ENCODE measurements at places on chromosomes 4 and X. TPM values are rescaled to one million over a fixed set of nuclear protein-coding genes. Genes with fewer than 3 reads are reported as not detected.
A peak's percentile ranks its signal among the peaks of the same experiment; 100 is the strongest.

GRCh38 chr4:39698424-39699009 lies 581 bp downstream of the UBE2K start:
- peak; percentile 64 for DNase-seq

The PHF8 gene
- total RNA-seq: 23.2 TPM

DNA sequence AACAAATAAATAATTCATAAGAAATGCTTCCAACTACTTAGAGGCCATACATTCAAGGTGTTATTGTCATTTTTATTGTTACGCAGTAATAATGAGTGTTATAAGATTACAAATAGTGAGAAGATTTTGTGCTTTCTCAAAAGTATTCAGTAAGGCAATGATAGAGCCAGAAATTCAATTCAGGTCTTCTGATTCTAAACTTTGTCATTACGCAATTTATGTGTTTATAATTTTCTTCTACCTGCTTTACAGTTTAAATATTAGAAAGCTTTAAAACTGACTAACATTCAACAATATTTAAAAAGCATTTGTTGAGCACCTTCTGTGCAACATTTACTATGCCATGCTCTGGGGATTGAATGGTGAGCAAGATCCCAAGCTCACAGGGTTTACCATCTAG lies 183.4 kb upstream of the ETNPPL start:
- DNase-seq: no peak

- DNase-seq: peak; percentile 43
Measured at GRCh38 chr4:176270669-176271068, 1.6 kb upstream of the ASB5 start.

The MAOB gene
- not detected for total RNA-seq

DNA sequence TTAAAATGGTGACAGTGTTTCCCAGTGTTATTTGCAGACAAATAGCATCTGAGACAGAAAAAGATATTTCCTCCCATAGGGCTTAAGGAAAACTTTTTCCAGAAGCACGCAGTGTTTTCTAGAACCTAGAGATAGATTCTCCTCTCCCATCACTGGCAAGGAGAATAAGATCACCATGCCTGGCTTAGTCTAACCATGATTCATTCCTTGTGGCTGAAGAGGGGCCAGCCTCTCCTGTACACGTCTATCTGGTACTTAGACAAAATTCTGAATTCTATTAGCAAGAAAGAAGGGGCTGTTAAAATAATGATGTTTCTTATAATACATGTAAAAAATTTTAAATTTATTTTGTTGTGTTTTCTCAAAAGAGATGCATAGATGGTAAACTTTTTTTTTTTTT lies 296.1 kb upstream of the LDB2 start:
- DNase-seq: no peak

The SPINK2 gene
- not detected for total RNA-seq

GRCh38 chr4:19254486-19254885 lies 997.2 kb upstream of the SLIT2 start:
- no peak for DNase-seq

The PABPC5 gene
- 0.44 TPM for total RNA-seq

DNA sequence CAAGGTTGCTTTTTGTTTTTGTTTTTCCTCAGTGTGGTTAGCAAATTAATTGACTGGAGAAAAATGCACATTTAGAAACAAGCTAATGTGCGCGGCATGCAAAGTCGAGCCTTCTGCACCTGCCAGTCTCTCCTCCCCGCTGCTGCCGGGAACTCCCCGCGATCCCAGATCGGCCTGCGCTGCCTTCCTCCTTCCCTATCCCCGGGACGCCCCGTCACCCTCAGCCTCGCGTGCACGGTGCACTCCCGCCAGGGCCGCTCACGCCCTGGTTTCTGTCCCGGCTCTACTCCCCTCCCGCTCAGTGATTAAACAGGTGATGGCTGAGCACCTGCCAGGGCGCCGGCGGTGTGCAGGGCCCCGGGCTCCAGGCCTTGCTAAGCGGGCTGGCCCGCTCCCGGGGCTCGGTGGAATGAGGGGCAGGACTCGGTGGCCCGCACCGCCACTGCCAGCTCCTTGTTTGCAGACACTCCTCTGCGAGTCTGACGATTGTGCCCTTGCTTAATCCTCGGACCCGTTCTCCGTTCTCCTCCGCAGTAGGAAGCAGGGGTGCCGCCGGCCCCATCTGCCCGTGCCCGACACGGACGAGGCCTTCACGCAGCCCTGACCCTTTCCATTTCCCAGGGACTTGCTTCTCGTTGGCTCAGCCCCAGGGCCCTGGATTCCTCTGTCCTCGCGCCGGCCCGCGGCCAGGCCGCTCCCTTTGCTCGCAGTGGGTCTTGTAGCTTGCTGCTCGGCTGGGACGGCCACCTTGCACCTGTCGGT lies 143.4 kb downstream of the TRIML1 start:
- no peak for DNase-seq

GRCh38 chr4:75344915-75345314 lies 169.3 kb downstream of the RCHY1 start:
- no peak for DNase-seq

Data from endothelial cell of umbilical vein (primary cell).